Cortex of kidney (tissue), 1 donor: ENCODE measurements at places on chromosomes 5 and 9.

DNA sequence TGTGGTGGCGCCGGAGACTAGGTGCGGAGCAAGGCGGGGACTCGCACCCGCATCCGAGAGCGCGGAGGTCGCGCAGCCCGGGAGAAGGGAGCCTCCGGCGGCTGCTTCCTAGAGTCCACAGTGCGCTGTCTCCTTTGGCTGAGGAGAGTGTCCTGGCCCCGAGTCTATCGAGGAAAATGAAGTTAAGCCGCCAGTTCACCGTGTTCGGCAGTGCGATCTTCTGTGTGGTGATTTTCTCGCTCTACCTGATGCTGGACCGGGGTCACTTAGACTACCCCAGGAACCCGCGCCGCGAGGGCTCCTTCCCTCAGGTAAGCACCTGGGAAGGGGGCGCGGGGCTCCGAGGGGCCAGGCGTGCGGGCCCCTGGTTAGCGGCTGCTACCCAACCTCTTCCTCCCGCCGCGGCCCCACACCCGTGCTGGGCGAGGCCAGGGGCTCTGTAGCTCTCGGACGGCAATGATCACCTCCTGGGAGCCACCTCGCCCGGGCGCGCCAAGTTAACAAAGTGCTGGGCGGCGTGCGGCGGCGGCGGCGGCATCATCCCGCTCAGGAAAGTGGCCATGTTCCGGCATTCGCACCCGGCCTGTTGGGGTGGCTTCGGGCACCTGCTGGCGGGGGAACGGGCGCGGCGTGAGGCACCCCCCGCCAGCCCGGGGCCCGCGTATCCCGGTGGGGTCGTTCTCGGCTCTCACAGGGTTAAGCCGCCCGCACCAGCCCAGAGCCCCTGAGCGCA is 681 bp downstream of the MAN2A1 start:
- DNase-seq, result no peak

GRCh38 chr5:30832519-30832918 is 361.0 kb upstream of the CDH6 start:
- no peak for DNase-seq

- no peak for DNase-seq
Observed at GRCh38 chr9:127467621-127468020, 16.3 kb downstream of the LRSAM1 start.

- no peak for DNase-seq
Observed at GRCh38 chr9:123267481-123268198, 746 bp downstream of the STRBP start.

GRCh38 chr5:112034421-112034979 is 277.5 kb upstream of the NREP start:
- no peak for DNase-seq

- no peak for DNase-seq
Observed at GRCh38 chr9:129586685-129587084, 34.2 kb downstream of the C9orf50 start.

DNA sequence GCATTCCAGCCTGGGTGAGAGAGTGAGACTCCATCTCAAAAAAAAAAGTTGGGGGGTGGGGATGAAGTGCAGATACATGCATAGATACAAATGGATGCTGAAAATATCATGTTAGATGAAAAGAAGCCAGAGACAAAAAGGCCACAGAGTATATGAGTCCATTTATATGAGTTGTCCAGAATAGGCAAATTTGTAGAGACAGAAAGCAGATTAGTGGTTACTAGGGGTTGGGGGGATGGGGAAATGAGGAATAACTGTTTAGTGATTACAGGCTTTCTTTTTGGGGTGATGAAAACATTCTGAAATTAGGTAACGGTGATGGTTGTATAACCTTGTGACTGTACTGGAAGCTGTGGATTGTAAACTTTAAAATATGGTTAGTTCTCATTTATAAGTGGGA is 13.8 kb upstream of the LHFPL2 start:
- no peak for DNase-seq
